ENCODE measurements at places on chromosomes 4 and X.

- no peak for DNase-seq
These were observed 166.7 kb downstream of the ANTXR2 start for GRCh38 chr4:79906303-79906702.

- DNase-seq = no peak
These were observed 1697.1 kb downstream of the STIM2 start for GRCh38 chr4:28557755-28558154.

DNA sequence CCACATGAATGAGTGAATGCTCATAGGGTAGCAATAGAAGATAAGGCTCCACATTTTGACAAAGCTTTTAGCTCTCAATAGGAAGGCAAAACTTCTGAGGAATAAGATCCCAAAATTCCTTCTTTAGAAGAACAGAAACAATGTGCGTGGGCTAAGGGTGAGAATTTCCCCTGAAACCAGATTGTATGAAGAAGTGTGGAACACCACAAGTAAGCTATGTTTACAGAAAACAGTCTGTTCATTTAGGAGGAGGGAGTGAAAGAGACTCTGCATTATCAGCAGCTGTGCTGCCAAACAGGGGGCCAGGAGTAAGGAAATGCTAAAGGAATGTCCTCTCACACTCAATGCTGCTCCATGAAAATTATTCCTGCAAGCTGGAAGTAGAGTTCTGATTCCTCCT lies 851.6 kb downstream of the CENPC start:
- DNase-seq = no peak

DNA sequence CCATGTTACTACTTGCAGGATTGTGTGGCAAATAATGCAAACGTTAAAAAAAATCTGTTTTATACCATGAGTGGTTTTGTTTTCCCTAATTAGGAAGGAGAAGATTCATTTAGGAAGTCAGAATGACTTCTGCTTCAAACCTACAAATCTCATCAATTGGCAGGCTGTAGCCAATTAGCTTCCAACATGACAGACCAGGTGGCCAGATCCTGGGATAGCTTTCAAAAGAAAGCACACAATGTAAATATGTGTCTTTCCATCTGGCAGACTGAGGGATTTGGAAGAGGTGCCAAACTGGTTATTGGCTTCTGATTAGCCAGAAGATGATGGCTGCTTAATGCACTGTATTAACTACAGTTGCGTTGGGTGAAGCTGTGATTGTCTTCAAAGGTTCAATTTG lies 432.8 kb downstream of the ANKRD50 start:
- DNase-seq = no peak

DNA sequence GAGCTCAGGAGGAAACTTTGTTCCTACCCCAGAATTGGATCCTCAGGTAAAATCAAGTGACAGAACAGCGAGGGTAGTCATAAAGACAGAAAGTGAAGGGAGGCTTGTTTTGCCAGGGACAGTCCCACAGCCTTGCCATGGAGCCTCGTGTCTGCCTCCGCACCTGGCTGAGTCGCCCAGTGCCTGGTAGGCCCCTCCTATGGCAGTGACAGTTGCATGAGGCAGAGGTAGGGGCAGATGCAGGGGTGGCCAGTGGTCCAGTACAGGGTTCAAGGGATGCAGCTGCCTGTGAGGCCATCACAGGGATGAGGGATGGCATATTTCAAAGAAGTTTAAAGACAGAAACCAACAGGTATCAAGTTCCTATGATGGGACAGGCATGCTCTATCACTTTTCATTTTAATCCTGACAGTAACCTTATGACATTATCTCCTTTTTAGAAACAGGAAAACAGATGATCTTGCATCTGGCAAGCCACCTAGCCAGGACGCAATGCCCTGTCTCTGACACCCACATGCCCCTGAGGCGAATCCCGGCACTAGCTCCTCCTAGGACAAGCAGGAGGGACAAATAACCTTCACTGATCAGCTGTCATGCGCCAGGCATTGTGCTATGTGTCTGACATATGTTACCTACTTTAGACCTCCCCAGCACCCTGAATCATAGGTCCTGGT lies 127.4 kb upstream of the ENPP6 start:
- DNase-seq = no peak

- no peak for DNase-seq
These were observed 345.3 kb upstream of the TENM3 start for GRCh38 chr4:181897935-181898334.

- no peak for DNase-seq
These were observed 185.3 kb upstream of the NUDT6 start for GRCh38 chr4:123107444-123108252.

- DNase-seq = no peak
These were observed 73.3 kb upstream of the HHIP start for GRCh38 chr4:144572660-144573059.

DNA sequence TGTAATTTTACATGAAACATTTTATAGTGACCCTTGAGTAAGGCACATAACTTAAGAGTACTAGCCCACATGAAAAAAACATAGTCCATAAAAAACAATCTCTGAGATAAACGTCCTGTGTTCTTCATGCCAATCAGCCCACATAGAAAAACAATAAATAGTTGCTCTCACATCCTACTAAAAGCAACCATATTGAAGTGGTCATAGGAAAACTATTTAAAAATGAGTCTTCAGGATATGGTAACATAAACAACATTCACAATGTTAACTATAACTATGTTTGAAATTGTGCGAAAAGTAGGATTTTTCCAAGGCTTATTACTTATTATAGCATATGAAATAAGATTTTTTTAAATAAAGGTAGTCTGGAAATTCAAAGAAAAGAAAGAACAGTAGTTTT lies 77.1 kb upstream of the EPHA5 start:
- DNase-seq = no peak

DNA sequence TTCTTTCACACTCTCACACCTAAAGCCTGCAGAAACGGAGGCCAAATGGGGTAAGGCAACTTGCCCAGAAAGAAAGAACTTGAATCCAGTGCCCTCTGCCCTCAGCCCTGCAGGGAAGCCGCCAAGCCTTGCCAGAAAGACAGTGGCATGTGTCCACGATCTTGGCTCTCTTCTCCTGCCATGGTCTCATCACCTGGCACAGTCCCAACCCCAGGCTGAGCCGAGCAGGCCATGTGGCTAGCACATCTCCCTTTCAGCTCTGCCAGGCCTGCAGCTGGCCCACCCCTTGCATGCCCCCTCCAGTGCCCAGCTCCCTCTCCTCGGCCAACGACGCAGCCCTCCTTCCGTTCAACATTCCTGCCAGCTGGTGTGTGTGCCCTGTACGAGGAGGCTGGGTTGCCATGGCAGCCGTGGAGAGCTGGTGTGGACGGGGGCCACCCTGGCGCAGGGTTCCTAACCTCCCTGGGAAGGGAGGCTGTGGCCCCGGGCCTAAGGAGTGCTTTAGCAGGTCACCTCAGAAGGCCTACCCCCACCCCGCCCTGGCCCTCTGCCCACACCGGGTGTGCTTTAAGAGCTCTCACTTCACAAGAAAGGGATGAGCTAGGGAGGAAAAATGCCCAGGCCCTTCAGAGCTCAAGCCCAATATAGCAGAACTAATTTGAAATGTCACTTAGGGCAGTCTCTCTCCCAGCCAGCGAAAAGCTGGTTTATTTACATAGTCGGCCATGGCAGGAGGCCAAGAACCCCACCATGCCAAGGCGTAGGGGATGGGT lies 73.0 kb upstream of the PJA1 start:
- DNase-seq = no peak

DNA sequence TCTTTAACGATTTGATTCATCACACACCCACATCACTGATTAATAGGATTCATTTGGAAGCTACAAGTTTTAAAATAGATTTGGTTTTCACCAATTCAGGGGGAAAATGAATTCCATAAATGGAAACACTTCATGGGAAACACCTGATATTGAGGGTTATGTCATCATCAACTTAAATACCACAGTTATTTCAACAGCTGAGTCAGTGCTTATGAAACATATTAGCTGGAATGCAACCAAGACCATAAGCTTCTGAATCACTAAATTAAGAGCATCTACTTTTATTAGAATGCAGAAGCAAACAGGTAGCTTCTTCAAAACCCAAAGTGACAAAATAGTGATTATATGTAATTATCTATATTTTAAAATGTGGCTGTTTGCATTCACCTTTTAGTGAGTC lies 207.8 kb upstream of the DCAF8L1 start:
- peak; percentile 6 for DNase-seq
